Astrocyte of the spinal cord (primary cell): ENCODE measurements at places on chromosomes 5 and 9.

DNA sequence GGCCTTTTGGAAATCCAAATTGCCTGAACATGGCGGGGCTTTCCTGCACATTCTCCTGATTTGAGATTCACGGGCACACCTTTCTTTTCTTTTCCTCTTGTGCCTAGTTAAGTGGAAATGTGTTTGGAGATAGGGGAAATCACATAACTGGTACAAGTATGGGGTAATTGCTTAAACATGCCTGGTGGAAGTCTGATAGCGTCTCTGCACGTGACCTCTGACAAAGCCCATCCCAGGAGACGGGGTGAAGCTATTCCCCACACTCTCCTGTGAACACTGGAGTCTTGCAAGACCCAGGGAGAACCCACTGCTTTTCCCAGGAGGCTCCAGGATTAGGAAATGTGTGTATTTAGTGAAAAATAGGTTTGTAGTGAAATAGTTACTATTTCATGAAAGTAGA lies 2.9 kb upstream of the REEP2 start:
- DNase-seq, result no peak

DNA sequence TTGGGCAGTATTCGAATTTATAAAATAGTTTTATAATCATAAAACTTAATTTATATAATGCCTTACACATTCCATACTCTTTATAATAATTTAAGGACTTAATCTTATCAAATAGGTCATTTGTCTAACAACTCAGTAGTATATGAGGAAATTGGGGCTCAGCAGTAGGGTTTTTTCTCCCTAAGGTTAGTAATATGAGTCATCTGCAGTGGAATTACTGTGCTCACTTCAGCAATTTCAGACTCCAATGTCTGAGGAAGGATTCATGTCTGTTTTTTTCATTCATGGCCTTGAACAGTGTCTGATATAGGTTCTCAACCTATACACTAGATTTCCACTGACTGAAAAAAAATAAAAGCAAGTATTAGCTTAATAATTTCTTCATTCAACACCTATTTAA lies 7.4 kb downstream of the DMRTA1 start:
- peak; percentile 12 for DNase-seq

DNA sequence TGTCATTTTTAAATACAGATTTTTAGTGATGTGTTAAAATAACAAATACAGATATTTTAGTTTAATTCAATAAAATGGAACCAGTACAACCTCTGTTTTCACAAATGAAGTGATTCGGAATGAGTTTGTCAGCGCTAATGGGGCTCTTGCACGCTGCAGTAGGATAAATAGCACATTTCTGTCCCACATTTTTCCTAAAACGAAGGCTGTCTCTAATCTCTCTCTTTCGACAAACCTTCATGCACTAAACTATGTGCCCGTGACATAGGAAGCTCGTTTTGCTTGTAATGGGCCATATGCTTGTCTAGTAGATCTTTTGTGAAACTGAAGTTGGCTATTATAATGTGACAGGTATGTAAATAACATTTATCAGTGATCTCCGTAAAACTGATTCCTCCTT lies 100.5 kb downstream of the INIP start:
- no peak for DNase-seq

- peak; percentile 4 for DNase-seq
These were observed 96.9 kb upstream of the FSTL4 start for GRCh38 chr5:133709209-133709725.

DNA sequence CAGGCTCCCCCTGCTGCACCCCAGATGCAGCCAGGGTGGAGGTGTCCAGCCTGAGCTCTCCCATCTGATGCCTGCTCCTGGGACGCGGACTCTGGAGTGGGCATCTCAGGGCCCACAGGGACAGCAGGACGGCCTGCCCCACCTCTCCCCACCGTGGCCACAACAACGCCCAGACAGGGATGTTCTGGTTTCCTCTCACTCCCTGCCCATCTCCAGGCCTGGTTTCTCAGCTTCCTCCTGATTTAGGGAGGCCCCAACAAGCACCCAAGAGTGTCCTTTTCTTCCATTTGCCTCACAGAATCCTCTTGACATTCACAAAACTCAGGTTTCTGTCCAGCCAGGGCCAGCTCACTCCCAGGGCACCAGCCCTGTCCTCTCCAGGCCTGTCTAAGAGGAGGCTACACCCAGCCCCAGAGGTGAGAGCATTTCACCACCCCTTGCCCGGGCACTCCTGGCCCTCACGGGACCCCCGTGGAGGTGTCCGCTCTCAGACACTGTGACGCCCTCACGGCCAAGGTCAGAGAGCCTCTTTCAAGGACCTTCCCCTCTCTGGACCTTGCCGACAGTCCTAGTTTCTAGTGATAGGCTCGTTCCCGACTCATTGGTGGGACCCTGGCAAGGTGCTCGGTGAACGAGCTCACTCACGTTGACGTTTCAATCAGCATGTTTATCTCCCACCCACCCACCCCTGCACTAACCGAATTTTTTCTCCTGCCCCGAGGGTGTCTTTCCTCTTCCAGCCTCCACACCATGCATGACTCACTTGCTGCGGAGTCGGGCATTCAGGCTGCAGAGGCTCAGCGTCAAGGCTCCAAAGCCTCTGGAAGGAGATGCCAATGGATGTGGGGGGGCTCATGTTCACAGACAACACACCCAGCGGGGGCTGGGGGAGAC lies 62.0 kb upstream of the UNC5A start:
- DNase-seq, result no peak

GRCh38 chr5:142981886-142982820 lies 212.0 kb downstream of the ARHGAP26 start:
- peak; percentile 79 for DNase-seq

GRCh38 chr9:137269231-137269772 lies 8.2 kb upstream of the TOR4A start:
- DNase-seq, result no peak

DNA sequence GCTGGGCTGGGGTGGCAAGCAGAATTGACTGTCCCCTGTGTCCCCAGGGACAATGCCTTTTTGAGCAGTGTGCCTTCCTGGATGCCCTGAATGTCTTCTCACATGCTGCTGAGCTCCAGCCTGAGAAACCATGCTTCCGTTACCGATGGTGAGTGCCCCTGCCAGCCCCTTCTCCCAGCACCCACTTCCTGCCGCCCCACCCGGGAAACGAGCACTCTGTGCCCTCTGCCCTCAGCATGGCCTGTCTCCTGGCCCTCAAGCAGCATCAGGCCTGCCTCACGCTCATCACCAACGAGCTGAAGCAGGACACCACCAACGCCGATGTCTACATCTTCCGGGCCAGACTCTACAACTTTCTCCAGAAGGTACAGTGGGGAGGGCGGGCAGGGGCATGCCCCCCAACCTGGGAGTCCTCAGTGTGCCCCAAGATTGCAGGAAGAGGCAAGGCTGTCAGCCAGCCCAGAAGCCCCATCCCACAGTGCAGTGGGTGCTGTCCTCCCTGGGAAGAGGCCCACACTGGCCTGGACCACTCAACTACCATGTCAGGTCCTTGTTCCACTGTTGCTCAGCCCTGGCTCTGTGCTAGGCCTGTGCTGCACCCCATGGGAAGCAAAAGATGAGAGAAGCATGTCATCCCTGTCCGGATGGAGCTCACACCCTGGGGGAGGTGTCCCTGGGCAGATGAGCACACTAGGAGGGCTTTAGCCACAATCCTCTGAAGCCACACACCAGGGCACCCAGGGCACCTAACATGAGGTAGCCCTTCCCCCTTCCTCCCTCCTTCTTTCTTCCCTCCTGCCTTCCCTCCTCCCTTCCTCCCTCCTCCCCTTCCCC lies 4.4 kb downstream of the TTC16 start:
- DNase-seq, result no peak

- DNase-seq, result no peak
These were observed 1913.7 kb upstream of the WWC1 start for GRCh38 chr5:166377756-166378155.

- DNase-seq, result no peak
These were observed 49.1 kb downstream of the JADE2 start for GRCh38 chr5:134574521-134574920.

GRCh38 chr5:138951091-138951985 lies 76.2 kb upstream of the LRRTM2 start:
- no peak for DNase-seq

GRCh38 chr5:112586596-112587062 lies 151.1 kb upstream of the APC start:
- DNase-seq, result no peak

GRCh38 chr9:132301521-132301920 lies 53.3 kb downstream of the SETX start:
- DNase-seq, result no peak

DNA sequence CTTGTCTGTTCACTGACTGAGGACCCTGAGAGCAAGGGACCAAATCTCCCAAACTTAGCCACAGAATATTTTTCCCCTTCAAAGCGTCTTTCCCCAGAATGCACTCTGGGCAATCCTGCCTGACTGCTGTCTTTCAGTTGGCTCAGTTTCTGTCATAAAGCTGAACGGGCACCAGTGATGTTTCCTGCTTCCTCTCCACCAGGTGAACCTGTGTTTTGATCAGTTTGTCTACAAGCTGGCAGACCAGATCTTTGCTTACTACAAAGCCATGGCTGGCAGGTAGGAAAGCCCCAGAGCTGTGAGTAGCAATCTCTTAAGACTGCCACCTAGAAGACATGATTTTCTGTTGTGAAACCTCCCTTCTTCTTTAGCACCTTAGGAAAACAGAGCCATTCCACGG lies 61.8 kb downstream of the CYFIP2 start:
- no peak for DNase-seq

- DNase-seq, result no peak
These were observed 23.5 kb downstream of the ZFR start for GRCh38 chr5:32421075-32421474.
